Karpas-422 (cell line): ENCODE measurements at places on chromosomes 4 and X.

DNA sequence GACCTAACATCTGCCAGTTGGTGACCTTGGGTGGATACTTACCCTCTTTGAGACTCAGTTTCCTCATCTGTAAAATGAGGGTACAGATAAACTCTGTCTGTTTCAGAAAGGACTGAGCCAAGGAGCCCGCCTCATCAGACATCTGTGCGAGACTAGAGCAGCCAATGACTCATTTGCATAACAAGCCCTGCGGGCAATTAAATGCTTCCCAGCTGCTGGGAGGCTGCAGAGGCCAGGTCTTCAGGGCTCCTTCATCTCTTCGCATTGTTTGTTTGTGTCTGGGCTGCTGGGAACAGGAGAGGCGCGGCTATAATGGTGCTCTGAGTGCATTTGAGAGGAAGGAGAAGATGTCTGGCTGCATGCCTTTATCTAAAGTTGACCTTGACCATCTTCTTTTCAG, 85.0 kb downstream of the ADRA2C start:
- no peaks in the 10 kb centered on the region for H3K27me3 ChIP-seq
- H3K4me1 ChIP-seq, result peaks cover 9% of the 10 kb centered on the region
- no peak overlapping the region for H3K4me3 ChIP-seq
- H3K36me3 ChIP-seq, result no peaks in the 10 kb centered on the region
- DNase-seq, result peak; percentile 66

DNA sequence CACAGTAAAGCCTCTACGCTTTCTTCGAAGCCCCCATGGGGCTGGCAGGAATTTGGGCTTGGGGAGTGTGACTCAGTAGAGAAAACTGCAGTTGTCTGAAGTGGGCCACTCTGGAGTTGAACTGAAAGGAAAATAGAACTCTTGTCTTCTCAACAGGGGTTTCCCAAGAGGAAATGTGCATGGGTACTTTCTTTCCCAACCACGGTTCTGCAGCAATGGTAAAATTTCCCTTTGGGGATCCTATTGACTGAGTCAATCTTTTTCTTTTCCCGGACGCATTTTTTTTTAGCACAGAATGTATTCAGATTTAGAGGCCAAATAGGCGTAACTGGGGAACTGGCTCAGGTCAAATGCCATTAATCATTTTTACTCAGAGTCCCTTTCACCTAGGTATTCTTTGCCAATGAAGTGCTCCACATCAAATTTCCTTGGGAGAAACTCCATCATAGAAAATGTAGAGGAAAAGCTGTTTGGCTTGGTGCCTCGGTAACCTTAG, 269.3 kb downstream of the STIM2 start:
- no peak for DNase-seq
- H3K36me3 ChIP-seq, result no peaks in the 10 kb centered on the region
- H3K27me3 ChIP-seq, result no peaks in the 10 kb centered on the region
- H3K4me3 ChIP-seq, result no peak overlapping the region
- peaks cover 9% of the 10 kb centered on the region for H3K4me1 ChIP-seq

- no peaks in the 10 kb centered on the region for H3K36me3 ChIP-seq
- no peaks in the 10 kb centered on the region for H3K27me3 ChIP-seq
- DNase-seq, result no peak
- no peak overlapping the region for H3K27ac ChIP-seq
- no peak overlapping the region for H3K4me3 ChIP-seq
- no peaks in the 10 kb centered on the region for H3K4me1 ChIP-seq
Measured at GRCh38 chr4:828641-829271, 2.8 kb upstream of the CPLX1 start.

GRCh38 chr4:183350317-183351071, 28.3 kb upstream of the CLDN24 start:
- no peak overlapping the region for H3K27ac ChIP-seq
- no peaks in the 10 kb centered on the region for H3K4me1 ChIP-seq
- H3K4me3 ChIP-seq, result no peak overlapping the region
- H3K27me3 ChIP-seq, result no peaks in the 10 kb centered on the region
- DNase-seq, result no peak

DNA sequence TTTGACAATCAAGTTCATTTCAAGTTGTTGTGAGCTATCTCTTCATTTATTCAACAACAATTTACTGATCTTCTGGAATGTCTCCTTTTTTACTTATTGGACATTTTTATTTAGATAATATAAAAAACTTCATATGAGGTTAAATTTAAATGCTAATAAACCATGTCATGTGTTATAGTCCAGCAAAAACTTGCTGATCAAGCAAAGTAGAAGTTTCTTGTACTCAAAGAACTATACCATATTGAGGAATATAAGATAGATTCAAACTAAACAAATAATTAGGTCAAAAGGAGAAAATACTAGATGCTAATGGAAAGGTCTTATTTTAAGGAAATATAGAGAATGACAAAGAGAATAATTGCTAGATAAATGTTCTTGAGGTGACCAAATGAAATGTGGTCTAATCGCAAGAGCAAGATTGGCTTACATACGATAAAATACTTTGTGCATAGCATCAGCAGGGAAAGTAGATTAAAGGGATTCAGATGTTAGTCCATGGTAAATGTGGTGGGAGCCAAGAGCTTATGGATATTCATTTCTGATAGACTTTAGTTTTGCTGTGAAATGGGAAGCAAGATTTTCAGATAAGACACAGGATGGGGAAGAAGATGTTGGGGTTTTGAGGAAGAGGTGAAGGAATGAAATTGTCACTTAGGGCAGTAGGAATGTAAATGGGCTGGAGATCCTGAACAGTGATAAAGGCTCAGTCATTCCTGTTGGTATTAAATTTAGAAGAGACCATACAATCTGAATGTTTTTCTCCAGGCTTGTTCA, 229.5 kb downstream of the MAPK10 start:
- no peaks in the 10 kb centered on the region for H3K27me3 ChIP-seq
- H3K36me3 ChIP-seq, result peaks cover 3% of the 10 kb centered on the region; the same call in 1 of the 2 replicates
- no peak overlapping the region for H3K4me3 ChIP-seq
- no peak overlapping the region for H3K27ac ChIP-seq

- H3K4me3 ChIP-seq, result no peak overlapping the region
- no peak overlapping the region for H3K27ac ChIP-seq
- no peaks in the 10 kb centered on the region for H3K36me3 ChIP-seq
- no peak for DNase-seq
- H3K27me3 ChIP-seq, result no peaks in the 10 kb centered on the region
Measured at GRCh38 chrX:46704767-46705386, 54.0 kb downstream of the SLC9A7 start.

- H3K27me3 ChIP-seq, result no peaks in the 10 kb centered on the region
- H3K36me3 ChIP-seq, result no peaks in the 10 kb centered on the region
- no peak overlapping the region for H3K27ac ChIP-seq
- H3K4me1 ChIP-seq, result no peaks in the 10 kb centered on the region
- no peak overlapping the region for H3K4me3 ChIP-seq
Measured at GRCh38 chr4:122045533-122045932, 93.7 kb upstream of the TRPC3 start.

DNA sequence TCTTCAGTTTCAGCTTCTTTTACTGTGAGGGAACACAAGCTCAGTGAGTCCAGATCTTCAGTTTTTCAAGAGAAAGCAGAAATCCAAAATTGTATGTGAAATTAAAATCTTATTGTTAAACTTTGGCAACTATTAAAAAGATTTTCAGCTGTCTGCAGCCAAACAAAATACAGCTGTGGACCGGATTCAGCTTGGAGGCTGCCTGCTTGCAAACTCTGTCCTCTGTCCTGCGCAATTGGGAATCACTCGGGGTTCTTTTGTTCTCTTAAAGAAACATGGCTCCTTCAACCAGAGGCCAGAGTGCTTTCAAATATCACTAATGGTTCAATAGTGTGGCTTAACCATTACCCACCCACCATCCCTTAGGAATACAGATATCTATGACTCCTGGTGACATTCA, 201.2 kb downstream of the CHIC2 start:
- H3K27me3 ChIP-seq, result no peaks in the 10 kb centered on the region
- no peaks in the 10 kb centered on the region for H3K36me3 ChIP-seq
- H3K4me1 ChIP-seq, result peaks cover 41% of the 10 kb centered on the region
- DNase-seq, result no peak

- H3K4me3 ChIP-seq, result no peak overlapping the region
- H3K27me3 ChIP-seq, result no peaks in the 10 kb centered on the region
- DNase-seq, result no peak
- no peaks in the 10 kb centered on the region for H3K36me3 ChIP-seq
- no peaks in the 10 kb centered on the region for H3K4me1 ChIP-seq
- no peak overlapping the region for H3K27ac ChIP-seq
Measured at GRCh38 chr4:2063557-2064275, 4.6 kb downstream of the NAT8L start.

GRCh38 chr4:37680089-37680488, 6.1 kb downstream of the RELL1 start:
- H3K36me3 ChIP-seq, result no peaks in the 10 kb centered on the region
- no peak for DNase-seq
- no peak overlapping the region for H3K27ac ChIP-seq
- H3K27me3 ChIP-seq, result no peaks in the 10 kb centered on the region
- H3K4me3 ChIP-seq, result no peak overlapping the region

GRCh38 chr4:85482010-85482738, 7.2 kb downstream of the ARHGAP24 start:
- no peak overlapping the region for H3K4me3 ChIP-seq
- no peaks in the 10 kb centered on the region for H3K36me3 ChIP-seq
- H3K27ac ChIP-seq, result peak overlapping the region; percentile 29

- no peaks in the 10 kb centered on the region for H3K4me1 ChIP-seq
- H3K4me3 ChIP-seq, result no peak overlapping the region
- DNase-seq, result no peak
- peaks cover 44% of the 10 kb centered on the region for H3K36me3 ChIP-seq
Measured at GRCh38 chrX:73977542-73978169, 326.3 kb upstream of the ZCCHC13 start.

DNA sequence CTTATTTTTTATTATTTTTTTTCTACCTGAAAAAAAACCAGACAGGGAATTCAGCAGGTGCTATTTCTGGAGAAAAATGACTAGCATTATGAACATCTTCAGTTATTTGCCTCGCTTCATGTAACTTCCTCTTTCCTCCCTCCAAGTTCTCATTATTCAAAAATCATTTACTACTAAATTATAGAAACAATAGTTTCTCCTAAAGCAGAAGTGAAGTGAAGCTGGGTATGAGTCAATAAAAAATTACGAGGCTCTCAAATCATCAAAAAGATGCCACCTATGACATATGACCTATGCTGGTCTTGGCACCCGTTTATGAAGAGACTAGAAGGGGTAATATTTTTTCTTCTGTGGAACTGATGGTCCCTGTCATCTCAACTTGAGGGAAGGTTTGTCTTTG, 145.0 kb upstream of the AADAT start:
- peak; percentile 41 for DNase-seq
- H3K27me3 ChIP-seq, result no peaks in the 10 kb centered on the region
- no peak overlapping the region for H3K4me3 ChIP-seq
- H3K36me3 ChIP-seq, result no peaks in the 10 kb centered on the region
- H3K27ac ChIP-seq, result no peak overlapping the region
- H3K4me1 ChIP-seq, result peaks cover 4% of the 10 kb centered on the region

DNA sequence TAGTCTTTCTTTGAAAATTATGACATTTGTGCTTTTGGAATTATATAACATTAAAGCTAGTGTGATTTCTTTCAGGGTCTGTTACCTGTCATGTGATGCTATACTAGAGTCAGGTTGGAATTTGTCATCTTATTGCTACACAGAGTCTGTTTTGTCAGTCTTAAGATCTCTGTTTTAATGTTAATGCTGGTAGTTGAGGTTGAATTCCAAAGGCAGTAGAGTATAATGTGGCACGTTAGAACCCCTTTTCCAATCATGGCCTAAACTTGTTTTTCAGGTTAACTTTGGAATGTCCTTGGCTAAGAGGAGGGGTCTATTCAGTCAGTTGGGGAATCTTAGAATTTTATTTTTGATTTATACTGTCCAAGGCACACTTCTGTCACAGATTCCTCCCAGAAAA, 258.5 kb downstream of the PABPC4L start:
- DNase-seq, result no peak
- no peak overlapping the region for H3K4me3 ChIP-seq
- H3K4me1 ChIP-seq, result no peaks in the 10 kb centered on the region
- H3K36me3 ChIP-seq, result no peaks in the 10 kb centered on the region

- no peaks in the 10 kb centered on the region for H3K36me3 ChIP-seq
- no peak for DNase-seq
- no peak overlapping the region for H3K27ac ChIP-seq
- H3K4me1 ChIP-seq, result no peaks in the 10 kb centered on the region
Measured at GRCh38 chr4:97942951-97943350, 200.3 kb downstream of the STPG2 start.

- H3K27ac ChIP-seq, result no peak overlapping the region
- no peaks in the 10 kb centered on the region for H3K36me3 ChIP-seq
- H3K27me3 ChIP-seq, result no peaks in the 10 kb centered on the region
- no peak overlapping the region; the same call in 1 of the 2 replicates for H3K4me3 ChIP-seq
Measured at GRCh38 chr4:40630335-40631021, 814 bp upstream of the RBM47 start.

GRCh38 chrX:134794692-134795091, 136.4 kb upstream of the PLAC1 start:
- peaks cover 7% of the 10 kb centered on the region; the same call in 1 of the 2 replicates for H3K36me3 ChIP-seq
- H3K4me1 ChIP-seq, result peaks cover 12% of the 10 kb centered on the region
- H3K4me3 ChIP-seq, result no peak overlapping the region
- no peak for DNase-seq

DNA sequence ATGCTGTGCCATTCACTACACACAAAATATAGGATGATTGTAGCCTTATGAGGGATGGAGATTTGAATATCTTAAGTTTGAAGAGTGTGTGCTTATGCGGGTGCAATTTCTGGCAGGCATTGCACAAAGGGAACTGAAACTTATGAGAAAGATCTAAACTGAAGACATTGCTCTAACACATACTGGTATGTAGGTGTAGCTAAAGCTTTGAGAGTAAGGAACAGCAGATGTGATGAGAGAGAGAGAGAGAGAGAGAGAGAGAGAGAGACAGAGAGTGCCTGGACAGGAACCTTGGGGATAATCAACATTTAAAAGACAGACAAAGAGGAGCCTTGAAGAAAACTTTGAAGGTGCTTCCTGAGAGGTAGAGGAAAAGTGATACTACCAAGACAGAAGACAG, 379.7 kb downstream of the SPRY1 start:
- H3K4me1 ChIP-seq, result no peaks in the 10 kb centered on the region

DNA sequence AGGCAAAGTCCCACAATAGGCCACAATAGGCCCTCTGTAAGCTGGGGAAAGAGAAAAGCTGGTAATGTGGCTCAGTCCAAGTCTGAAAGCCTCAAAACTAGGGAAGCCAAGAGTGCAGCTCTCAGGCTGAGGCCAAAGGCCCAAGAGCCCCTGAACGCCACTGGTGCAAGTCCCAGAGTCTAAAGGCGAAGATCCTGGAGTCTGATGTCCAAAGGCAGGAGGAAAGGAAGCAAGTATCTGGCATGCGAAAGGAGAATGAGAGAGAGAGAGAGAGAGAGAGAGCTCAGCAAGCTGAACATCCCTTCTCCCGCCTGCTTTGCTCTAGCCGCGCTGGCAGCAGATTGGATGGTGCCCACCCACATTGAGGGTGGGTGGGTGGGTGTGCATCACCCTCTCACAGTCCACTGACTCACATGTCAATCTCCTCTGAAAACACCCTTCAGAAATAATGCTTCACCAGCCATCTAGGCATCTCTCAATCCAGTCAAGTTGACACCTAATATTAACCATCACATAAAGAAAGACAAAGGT, 30.9 kb upstream of the ELF2 start:
- no peaks in the 10 kb centered on the region for H3K4me1 ChIP-seq
- H3K36me3 ChIP-seq, result no peaks in the 10 kb centered on the region
- H3K27ac ChIP-seq, result no peak overlapping the region
- H3K27me3 ChIP-seq, result no peaks in the 10 kb centered on the region
- H3K4me3 ChIP-seq, result no peak overlapping the region
- no peak for DNase-seq
